OCI-M1 (cell line): ENCODE measurements at places on chromosomes 5 and 9.
A peak's percentile ranks its signal among the peaks of the same experiment; 100 is the strongest.

DNA sequence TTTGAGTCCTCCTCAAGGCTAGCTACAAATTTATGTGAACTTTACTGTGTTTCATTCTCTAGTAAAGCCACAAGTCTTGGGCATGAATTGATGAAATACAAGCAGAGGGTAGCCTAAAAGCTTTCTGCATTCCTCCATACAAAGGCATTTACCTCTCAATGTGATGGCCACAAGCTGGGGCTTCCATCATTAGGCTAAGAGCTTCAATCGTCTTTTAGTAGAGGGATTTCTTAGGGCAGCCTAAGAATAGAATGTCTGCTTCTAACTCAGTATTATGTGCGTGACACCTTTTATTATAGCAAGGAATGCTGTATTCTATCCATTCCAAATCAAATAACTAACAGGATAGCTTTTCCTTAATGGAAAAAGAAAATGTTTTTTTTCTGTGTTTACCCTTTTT lies 3.7 kb downstream of the PLAC8L1 start:
- DNase-seq = no peak

DNA sequence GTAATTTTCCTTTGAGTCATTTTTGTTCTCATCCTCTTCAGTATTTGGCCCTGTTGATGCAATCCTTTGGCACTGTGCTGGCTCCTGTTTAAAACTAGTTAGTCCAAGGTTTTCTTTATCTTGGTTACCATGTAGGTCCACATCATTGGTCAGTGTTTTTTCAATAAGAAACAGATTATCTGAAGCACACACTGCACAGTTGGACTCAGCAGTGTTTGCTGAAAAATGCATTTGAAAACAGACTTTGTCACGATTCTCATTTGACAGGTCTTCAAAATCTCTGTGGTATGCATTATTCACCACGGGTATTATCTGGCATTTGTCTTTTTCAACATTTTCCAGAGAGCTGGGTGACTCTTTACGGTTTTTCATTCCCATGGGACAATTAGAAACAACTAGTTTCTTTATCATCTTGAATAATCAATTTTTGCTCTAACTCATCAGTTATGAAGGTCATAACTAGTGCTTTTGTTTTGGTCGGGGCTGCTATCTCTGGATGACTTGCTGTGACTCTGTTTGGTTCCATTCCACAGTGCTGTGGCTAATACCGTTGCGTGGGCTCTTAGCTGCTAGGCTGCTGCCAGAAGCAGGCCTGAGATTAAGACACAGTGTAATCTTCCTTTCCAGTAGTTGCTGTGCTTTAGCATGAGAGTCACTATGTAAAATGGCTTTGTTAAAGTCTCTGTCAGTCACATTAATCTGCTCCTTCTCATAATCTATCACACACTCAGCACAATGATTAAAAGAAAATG lies 36.2 kb downstream of the NUDT12 start:
- DNase-seq = peak; percentile 80

DNA sequence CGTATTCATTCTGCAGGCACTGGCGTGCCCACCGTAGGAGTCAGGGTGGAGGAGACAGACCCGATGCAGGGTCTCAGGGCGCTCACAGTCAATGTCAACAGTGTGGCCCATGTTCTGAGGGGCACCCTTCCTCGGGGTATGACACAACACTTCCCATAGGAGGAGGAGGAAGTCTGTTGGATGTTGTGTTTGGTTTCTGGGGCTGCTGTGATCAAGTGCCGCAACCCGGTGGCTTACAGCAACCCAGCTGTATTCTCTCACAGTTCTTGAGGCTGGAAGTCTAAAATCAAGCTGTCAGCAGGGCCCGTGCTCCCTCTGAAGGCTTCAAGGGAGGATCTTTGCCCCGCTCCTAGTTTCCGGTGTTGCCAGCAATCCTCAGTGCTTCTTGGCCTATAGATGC lies 5.6 kb upstream of the HNRNPAB start:
- DNase-seq = no peak

DNA sequence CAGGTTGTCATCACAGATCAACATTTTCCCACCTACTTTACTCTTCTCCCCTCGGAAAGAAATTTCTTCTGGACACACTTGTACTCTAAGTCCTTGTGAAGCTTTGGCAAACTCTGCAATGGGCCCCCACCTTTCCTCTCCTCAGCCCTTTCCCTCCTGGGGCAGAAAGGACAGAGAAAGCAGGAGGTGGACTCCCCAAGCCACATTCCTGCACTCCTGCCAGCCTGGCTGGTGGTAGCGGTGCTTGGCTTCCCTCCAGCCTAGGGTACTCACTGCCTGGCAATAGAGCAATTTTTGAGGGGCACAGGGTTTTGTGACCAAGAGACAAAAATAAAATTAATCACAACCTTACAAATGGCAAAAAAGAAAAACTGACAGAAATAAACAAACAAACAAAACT lies 451.4 kb downstream of the ZSWIM6 start:
- DNase-seq = no peak

DNA sequence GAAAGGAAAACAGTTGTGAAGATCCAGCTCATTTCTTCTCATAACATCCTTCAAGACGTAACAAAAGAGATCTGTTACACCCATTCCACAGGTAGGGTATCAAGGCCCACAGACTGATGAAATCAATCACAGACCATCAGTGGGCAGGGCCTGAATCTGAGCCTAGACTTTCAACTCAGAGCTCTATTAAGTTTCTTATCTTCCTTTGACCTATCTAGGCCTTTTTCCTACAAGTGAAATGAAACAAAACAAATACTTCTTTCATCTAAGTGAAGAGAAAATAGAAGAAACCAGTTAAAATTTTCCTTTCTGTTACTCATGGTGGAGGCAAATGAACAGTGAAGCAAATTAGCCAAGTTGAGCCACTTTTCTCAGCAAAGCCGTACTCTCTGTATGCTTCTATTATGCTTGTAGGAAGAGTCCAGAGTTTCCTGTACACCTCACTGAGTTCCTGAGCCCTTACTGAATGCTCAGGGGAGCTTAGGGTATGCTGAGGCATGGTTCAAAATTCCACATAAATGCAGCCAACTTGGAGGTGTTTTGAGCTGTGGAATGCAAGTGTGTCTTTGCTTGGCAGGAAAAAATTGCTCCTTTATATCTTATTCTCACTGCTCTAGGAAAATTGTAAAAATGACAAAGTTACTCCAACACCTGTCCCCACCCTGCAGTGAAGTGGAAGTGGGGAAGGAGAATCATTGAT lies 91.9 kb downstream of the FEM1C start:
- no peak for DNase-seq
